ENCODE measurements at places on chromosomes 12 and 14.

GRCh38 chr12:108169708-108170107, 40.6 kb downstream of the WSCD2 start:
- no peak for DNase-seq

GRCh38 chr12:57200497-57200896, 16.1 kb upstream of the NXPH4 start:
- no peak for DNase-seq

- DNase-seq, result no peak
Observed at GRCh38 chr12:51218607-51219161, 822 bp upstream of the POU6F1 start.

DNA sequence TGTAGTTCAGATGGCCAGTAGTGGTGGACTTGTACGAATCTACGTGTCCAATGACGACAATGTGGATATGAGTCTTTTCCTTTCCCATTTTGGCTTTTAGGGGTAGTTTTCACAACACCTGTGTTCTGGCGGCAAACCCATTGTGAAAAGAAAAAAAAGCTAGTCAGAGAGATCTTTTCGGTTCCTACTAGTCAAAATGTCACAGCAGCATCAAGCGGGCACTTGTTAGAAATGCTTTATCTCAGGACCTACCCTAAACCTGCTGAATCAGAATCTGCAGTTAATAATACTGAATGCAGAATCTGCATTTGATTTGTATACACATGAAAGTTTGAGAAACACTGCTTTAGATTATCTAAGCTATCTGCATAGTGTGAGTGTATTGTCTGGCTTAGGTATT, 18.3 kb downstream of the AEBP2 start:
- DNase-seq, result no peak

- DNase-seq, result no peak
Observed at GRCh38 chr14:24280797-24281460, 9.5 kb upstream of the RABGGTA start.

DNA sequence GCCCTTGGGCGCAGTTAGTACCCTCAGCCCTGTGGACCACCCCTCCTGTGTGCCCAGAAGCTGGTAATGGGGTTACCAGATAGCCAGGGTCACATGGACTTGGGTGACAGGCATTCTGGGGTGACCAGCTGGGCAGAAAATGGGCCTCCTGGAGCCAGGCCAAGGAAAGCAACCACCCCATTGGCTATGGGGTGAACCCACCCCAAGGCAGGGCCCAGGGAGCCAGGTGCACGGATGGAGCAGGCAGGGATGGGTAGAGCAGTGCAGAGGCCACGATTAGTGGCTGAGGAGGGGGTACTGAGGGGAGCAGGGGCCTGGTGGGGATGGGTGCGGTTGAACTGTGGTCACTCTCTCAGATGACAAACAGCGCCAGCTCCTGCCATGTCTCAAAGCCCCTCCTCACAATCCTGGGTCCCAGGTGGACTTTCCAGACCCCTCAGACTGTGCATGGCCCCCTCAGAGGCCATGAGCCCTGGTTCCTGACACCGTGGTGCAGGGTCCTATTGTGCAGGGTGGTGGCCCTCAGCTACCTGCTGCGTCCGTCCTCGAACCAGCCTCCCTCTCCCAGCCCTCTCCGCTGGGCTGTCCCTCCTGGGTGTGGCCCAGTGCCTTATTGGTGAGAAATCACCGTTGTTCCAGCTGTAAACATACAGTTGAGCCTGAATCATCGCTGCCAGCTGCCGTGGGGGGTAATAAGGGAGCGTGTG, 23.4 kb upstream of the BEGAIN start:
- no peak for DNase-seq

- no peak for DNase-seq
Observed at GRCh38 chr12:52165096-52165855, 26.5 kb downstream of the KRT80 start.

DNA sequence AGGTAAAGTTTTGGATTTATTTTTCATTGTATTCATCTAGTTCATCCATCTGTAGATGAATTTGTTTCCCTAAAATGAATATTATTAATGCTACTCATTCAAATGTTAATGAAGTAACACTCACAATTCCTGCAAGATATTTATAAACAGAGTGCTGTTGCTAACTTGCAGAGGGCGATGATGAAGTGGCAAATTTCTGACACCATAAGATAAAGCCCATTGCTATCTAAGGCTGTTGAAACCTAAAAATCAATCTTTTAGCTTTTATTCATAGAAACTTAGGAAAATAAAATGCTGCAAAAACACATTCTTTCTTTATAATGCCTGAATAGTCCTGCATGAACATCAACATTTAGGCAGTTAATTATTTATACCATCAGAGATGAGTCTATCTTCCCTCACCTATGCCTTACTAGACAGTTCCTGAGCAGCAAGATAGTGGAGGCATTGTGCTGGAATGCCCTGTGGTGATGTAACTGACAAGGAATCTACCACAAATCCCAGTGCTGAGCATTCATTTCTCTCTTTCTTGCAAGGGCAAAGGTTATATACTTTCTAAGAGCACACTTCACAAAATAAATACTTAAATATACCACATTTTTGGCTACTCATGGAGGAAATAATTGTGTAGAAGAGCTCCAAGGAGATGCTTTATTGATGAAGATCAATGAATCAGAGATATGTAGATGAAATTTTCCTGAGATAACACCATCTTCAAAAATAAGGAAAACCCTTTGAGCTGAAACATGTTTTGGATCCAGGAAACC, 57.6 kb downstream of the LMNTD1 start:
- peak; percentile 90 for DNase-seq

- DNase-seq, result no peak
Observed at GRCh38 chr12:54829511-54829910, 24.8 kb upstream of the MUCL1 start.

DNA sequence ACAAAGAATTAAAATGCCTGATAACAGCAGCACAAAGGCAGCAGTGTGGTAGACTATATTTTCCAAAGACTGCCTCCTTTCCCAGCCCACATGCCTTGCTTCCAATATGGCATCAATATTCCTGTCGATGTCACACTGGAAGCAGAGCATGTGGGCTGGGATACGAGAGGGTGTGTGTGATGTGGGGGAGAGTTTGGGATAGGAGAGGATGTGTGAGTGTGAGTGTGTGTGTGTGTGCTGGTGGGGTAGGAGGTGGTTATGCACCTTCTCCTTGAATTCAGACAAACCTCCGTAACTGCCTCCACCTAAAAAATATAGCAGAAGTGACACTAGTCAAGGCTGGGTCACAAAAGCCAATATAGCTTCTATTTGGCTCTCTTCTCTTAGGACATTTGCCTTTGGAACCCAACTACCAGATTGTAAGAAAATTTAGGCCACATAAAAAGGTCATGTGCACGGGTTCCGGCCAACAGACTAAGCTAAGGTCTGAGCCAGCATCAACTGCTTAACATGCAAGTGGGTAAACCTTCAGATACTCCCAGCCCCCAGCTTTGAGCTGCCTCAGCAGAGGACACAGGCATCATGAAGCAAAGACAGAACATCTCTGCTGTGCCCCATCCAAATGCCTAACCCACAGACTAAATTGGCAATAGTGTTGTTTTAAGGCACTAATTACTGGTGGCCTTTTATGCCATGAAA, 29.5 kb downstream of the SPPL3 start:
- DNase-seq, result no peak

DNA sequence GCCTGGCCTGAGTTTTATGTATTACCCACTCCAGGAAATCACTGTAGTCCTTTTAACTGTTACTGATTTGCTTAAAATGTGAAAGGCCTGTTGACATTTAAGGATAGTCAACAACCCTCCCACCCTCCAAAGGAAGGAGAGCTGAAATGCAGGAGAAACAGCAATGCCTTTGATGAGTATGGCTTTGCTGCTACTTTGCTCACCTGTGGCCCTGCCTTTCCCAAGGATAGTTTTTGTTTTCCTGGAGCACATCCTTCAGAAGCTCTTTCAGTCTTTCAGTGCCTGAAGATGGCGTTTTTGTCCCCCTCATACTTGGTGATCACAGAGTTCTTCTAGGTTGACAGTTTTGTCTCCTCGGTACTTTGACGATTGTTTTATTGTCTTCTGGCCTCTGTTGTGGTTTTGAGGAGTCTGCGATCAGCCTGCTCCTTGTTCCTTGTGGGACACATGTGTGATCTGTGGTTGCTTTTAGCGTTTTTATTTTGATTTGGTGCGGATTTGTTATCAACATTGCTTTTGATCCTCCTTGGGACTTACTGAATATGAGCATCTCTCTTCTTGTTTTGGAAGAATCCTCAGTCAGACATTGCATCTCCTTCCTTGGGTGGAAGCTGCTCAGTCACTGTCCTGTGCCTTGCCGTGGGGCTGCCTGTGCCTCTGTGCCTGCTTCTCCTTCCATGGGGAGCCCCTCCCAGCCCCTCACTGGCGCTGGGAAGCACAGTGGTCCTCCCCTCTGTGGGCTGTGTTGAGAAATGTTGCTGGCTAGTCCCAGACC, 17.2 kb downstream of the PACS2 start:
- no peak for DNase-seq

DNA sequence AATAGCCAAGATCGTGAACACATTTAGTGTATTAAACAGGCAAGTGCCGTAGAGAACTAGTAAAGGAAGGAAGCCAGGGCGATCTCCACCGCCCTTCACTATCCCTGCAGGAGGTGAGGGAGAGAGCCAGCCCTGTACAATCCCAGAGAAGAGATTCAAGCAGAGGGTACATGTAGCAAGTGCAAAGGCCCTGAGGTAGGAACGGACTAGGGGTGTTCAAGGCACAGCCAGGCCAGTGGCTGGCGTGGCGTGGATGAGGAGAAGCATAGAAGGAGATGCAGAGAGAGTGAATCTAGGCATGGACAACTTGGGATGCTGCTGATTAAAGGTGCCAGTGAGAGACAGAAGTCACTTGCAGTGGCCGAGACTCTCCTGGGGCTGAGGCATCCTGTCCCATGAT, 39.1 kb upstream of the ESRRB start:
- DNase-seq, result no peak

- no peak for DNase-seq
Observed at GRCh38 chr12:89299931-89300330, 52.4 kb downstream of the DUSP6 start.

GRCh38 chr14:29806124-29806517, 121.5 kb downstream of the PRKD1 start:
- DNase-seq, result no peak

DNA sequence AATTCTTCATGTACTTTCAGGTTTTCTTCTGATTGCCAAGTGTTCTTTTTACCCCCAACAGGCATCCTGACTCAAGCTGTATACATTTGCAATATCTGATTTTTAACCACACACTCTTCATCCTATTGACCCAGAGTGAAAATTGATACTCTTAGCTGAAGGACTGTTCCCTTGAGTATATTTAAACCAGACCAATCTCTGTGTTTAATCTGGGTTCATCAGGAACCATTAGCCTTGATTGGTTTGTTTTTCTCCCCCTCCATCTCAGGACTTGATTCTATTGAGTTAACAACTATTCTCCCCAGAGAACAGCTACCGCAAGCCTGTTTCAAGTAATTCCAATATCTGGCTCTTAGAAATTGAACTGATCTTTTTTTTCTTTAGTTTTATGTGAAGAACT, 222.3 kb upstream of the NOVA1 start:
- no peak for DNase-seq

- DNase-seq, result no peak
Observed at GRCh38 chr12:100020370-100020769, 35.6 kb upstream of the ANKS1B start.

- no peak for DNase-seq
Observed at GRCh38 chr14:59308673-59309072, 120.2 kb downstream of the DAAM1 start.

GRCh38 chr12:88646824-88647223, 66.6 kb upstream of the KITLG start:
- DNase-seq, result no peak

- no peak for DNase-seq
Observed at GRCh38 chr12:132500142-132500855, 10.3 kb downstream of the FBRSL1 start.

DNA sequence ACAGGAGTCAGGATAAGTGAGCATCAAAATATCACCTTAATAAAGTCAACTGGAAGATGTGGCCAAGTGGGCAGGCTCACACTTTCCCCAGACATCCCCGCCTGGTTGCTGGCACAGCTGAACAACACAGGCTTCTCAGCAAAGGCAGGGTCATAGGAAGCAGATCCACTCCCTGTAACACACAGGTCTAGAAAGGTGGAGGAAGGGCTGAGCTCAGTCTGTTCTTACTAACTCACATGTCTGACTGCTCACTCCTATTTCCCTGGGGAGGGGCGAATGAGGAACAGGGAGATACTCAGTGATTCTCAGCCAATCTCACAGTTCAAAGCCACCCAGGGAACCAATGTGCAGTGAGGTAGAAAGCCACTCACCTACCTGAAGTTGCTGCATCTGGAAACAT, 45.0 kb upstream of the AMN1 start:
- no peak for DNase-seq

GRCh38 chr14:105207460-105207901, 26.4 kb upstream of the NUDT14 start:
- DNase-seq, result no peak

DNA sequence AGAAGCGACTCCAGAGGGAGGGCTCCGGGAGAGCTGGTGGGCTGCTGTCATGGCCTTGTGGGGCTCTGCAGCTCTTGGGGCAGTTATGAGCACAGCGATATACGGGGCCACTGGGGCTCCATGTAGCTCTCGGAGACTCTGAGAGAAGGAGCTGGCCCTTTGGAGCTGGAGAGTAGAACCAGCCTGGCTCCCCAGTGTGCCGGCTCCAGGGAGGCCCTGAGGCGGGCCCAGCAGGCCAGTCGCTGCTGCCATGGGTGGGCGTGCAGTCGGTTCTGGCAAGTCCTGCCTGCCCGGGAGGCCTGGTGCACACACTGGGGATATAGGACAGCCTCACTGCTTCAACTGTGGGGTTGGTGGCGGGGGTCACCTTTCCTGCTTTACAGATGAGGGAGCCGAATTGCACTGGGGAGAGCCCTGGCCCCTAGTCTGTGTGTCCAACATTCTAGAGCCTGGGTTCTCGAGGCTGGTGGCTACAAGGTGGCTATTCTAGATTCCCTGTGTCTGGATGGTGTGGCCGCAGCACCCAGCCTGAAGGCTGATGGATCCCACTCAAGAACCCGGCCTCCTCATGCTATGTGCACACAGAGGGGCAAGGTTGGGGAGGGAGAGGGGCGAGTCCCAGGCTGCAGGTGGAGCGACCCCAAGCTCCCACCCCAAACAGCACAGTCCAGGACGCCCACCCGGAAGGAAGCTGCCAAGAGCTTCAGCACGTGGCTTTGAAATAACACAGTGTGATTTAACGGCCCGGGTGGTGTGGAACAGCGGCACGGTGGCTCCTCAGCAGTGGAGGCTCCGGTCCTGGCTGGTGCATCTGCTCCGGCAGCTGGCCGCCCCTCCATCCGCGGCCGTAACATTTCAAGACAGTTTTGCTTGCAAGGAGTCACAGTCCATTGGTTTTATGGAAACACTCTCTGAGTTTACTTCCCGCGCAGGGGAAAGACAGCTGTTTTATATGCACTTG, 188.3 kb upstream of the C14orf180 start:
- DNase-seq, result no peak

GRCh38 chr14:31206536-31207286, 882 bp downstream of the HECTD1 start:
- no peak for DNase-seq

Data from HS-5 (cell line).